ENCODE measurements at places on chromosomes 2 and 18. TPM values are rescaled to one million over a fixed set of nuclear protein-coding genes. Genes with fewer than 3 reads are reported as not detected.

The FIGN gene
- 4.4 TPM for total RNA-seq

The LRRFIP1 gene
- total RNA-seq, result 72.0 TPM

The EFEMP1 gene
- 0.94 TPM for total RNA-seq

The KYNU gene
- total RNA-seq, result under 0.01 TPM

The MC2R gene
- not detected for total RNA-seq

The WIPF1 gene
- 3.8 TPM for total RNA-seq

The C18orf32 gene
- 41.6 TPM for total RNA-seq

The NPHP1 gene
- 6.3 TPM for total RNA-seq

The TCF7L1 gene
- 3.4 TPM for total RNA-seq

The POU3F3 gene
- 256 TPM for total RNA-seq

The MATN3 gene
- 1.3 TPM for total RNA-seq

The PLA2R1 gene
- 2.2 TPM for total RNA-seq

The SERPINB12 gene
- total RNA-seq, result not detected

The ARHGAP15 gene
- total RNA-seq, result 19.4 TPM

The DNAH7 gene
- total RNA-seq, result 19.4 TPM

The CNTNAP5 gene
- total RNA-seq, result 65.1 TPM

The CHRNG gene
- not detected for total RNA-seq

The RNU2-63P gene
- not detected for total RNA-seq

The DUSP11 gene
- total RNA-seq, result 38.5 TPM

The LINC00305 gene
- total RNA-seq, result not detected

The RIT2 gene
- 30.0 TPM for total RNA-seq

The AQP12A gene
- not detected for total RNA-seq

The ACOXL gene
- total RNA-seq, result not detected

The FIGLA gene
- not detected for total RNA-seq

The SPDYA gene
- total RNA-seq, result 5.0 TPM

The REG3G gene
- not detected for total RNA-seq

The TGFA gene
- 7.5 TPM for total RNA-seq

The GEN1 gene
- total RNA-seq, result 16.6 TPM

The HTR2B gene
- 0.31 TPM for total RNA-seq

The TTL gene
- 102 TPM for total RNA-seq

The GLI2 gene
- 6.3 TPM for total RNA-seq

The PJVK gene
- total RNA-seq, result 11.0 TPM

The RAB6D gene
- 0.31 TPM for total RNA-seq

The PGAP1 gene
- total RNA-seq, result 174 TPM

The CENPA gene
- 1.3 TPM for total RNA-seq

The ANTXR1 gene
- total RNA-seq, result 31.9 TPM

The INHBB gene
- total RNA-seq, result 7.2 TPM

The ANKRD53 gene
- total RNA-seq, result 1.9 TPM

The GPAT2 gene
- 3.1 TPM for total RNA-seq

The PKDCC gene
- total RNA-seq, result 30.0 TPM

The PAX3 gene
- total RNA-seq, result not detected

The MAL gene
- not detected for total RNA-seq

The PCARE gene
- not detected for total RNA-seq

The GKN2 gene
- total RNA-seq, result not detected

The TANC1 gene
- total RNA-seq, result 16.0 TPM

The MDH1B gene
- total RNA-seq, result 4.7 TPM

The BUB1 gene
- total RNA-seq, result 16.6 TPM

The TAF1B gene
- 58.5 TPM for total RNA-seq

The LMAN2L gene
- 24.4 TPM for total RNA-seq

The LRATD1 gene
- 35.1 TPM for total RNA-seq

All from parietal lobe (tissue), 2 donors.